ENCODE measurements at places on chromosomes 3 and 15. TPM values are rescaled to one million over a fixed set of nuclear protein-coding genes. Genes with fewer than 3 reads are reported as not detected.

- no peaks in the 10 kb centered on the region for H3K27me3 ChIP-seq
- peak overlapping the region; percentile 94 for H3K4me3 ChIP-seq
- no peak overlapping the region for H3K27ac ChIP-seq
- peaks cover 37% of the 10 kb centered on the region for H3K4me1 ChIP-seq
- H3K36me3 ChIP-seq = no peaks in the 10 kb centered on the region
These were observed 1.4 kb downstream of the LYSMD2 start for GRCh38 chr15:51736069-51736468.

DNA sequence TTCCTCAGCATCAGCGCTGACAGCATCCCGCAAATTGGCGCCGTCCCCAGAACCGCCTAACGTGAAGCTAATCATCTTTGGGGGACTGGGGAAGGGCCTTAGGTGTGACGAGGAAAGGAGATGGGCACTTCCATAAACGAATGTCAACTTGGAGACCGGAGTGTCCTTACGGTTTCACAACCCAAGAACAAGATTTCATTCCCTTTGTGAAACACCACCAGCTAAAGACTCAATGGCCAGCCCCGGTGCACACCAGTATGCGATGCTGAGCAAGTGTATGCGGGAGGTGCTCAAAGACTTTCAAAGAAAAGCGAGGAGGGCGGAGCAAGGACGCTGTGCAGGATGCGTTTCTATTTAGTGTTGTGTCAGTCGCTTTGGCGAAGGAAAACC is 759 bp upstream of the TTBK2 start:
- no peaks in the 10 kb centered on the region for H3K27me3 ChIP-seq
- H3K27ac ChIP-seq = no peak overlapping the region
- no peaks in the 10 kb centered on the region for H3K36me3 ChIP-seq
- DNase-seq = no peak
- peaks cover 21% of the 10 kb centered on the region for H3K4me1 ChIP-seq

LAMB2 gene
- total RNA-seq = 333 TPM

- H3K27me3 ChIP-seq = no peaks in the 10 kb centered on the region
- DNase-seq = no peak
- H3K36me3 ChIP-seq = no peaks in the 10 kb centered on the region
- H3K4me1 ChIP-seq = no peaks in the 10 kb centered on the region
- H3K27ac ChIP-seq = no peak overlapping the region
These were observed 19.5 kb downstream of the AVEN start for GRCh38 chr15:34019369-34019990.

- no peak for DNase-seq
- H3K27me3 ChIP-seq = peaks cover 4% of the 10 kb centered on the region
These were observed 43.4 kb upstream of the AGBL1 start for GRCh38 chr15:86036243-86036642.

DLL4 gene
- 1.9 TPM for total RNA-seq

DNA sequence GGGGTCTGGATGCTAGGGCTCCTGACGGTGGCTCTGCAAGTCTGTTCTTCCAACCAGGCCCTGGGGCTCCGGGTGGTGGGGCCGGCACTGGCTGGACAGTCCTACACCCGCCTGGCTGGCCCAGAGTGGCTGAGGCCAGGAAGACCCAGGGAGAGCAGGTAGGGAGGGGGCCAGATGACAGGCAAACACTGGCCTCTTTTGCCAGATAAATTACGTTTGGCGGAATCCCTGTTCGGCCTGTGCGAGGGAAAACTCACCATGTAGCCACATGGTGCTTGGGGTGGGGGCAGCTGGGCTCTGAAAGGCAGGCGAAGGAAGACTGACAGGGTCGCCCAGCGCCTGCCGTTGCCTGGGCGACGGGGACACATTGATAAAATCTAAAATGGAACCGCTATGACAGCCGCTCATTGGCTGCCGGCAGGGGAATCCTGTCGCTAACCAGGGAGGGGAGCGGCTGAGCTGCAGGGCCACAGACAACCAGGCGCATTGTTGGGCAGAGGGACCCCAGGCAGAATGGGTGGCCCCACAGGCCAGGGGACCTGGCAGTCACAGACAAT is 30.4 kb downstream of the IQSEC1 start:
- no peak overlapping the region for H3K27ac ChIP-seq
- no peak for DNase-seq
- no peak overlapping the region for H3K4me3 ChIP-seq
- H3K36me3 ChIP-seq = no peaks in the 10 kb centered on the region

- no peaks in the 10 kb centered on the region for H3K27me3 ChIP-seq
- no peak for DNase-seq
- no peak overlapping the region for H3K4me3 ChIP-seq
- no peaks in the 10 kb centered on the region for H3K36me3 ChIP-seq
These were observed 58.3 kb upstream of the KY start for GRCh38 chr3:134709076-134709475.

DNA sequence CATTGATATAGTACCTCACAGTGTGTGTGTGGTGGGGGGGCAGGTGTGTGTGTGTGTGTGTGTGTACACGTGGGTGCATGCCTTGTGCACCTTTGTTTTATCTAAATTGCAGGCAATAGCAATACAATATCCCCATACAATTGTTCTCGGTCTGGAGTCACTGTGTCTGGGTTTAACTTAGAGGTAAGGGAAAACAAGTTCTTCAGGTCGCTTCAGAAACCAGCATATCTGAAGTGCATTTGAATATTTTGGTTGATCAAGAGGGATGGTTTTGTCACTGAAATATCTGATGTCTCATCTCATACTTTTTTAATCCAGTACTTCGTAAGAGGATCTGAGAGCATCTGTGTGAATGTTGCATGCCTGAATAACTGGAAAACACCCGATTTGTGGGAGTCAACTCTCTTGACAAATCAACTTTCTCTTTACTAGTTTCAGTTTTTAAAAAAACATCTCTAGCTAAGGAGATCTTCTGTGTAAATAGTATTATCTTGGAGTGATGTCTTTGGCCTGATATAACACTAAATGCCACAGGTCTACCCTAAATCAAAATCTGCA is 206.8 kb upstream of the NR2F2 start:
- no peak overlapping the region for H3K4me3 ChIP-seq
- no peaks in the 10 kb centered on the region for H3K4me1 ChIP-seq
- H3K36me3 ChIP-seq = no peaks in the 10 kb centered on the region
- H3K27me3 ChIP-seq = no peaks in the 10 kb centered on the region

GRCh38 chr15:41581110-41581509 is 22.1 kb downstream of the TYRO3 start:
- peaks cover 7% of the 10 kb centered on the region for H3K4me1 ChIP-seq
- H3K36me3 ChIP-seq = peaks cover 8% of the 10 kb centered on the region
- no peak overlapping the region for H3K4me3 ChIP-seq
- no peak overlapping the region for H3K27ac ChIP-seq
- no peak for DNase-seq

MOBP gene
- total RNA-seq = not detected

GRCh38 chr15:91855684-91856489 is 2.4 kb downstream of the SLCO3A1 start:
- H3K4me1 ChIP-seq = peaks cover 41% of the 10 kb centered on the region
- H3K27ac ChIP-seq = no peak overlapping the region
- H3K27me3 ChIP-seq = no peaks in the 10 kb centered on the region
- DNase-seq = no peak

LINGO1 gene
- 2.7 TPM for total RNA-seq

CCDC39 gene
- total RNA-seq = not detected

GRCh38 chr3:112407888-112408702 is 75.1 kb downstream of the CD200 start:
- H3K4me1 ChIP-seq = no peaks in the 10 kb centered on the region
- H3K27ac ChIP-seq = no peak overlapping the region
- H3K36me3 ChIP-seq = no peaks in the 10 kb centered on the region
- no peak for DNase-seq
- no peaks in the 10 kb centered on the region for H3K27me3 ChIP-seq

- no peaks in the 10 kb centered on the region for H3K27me3 ChIP-seq
- H3K4me3 ChIP-seq = no peak overlapping the region
- no peaks in the 10 kb centered on the region for H3K4me1 ChIP-seq
These were observed 68.9 kb downstream of the RNF13 start for GRCh38 chr3:149881879-149882278.

LIPC gene
- total RNA-seq = 0.26 TPM

GOLGA8Q gene
- not detected for total RNA-seq

- peaks cover 27% of the 10 kb centered on the region for H3K4me1 ChIP-seq
- no peak for DNase-seq
These were observed 14.9 kb downstream of the GRAMD2A start for GRCh38 chr15:72182673-72183072.

DNA sequence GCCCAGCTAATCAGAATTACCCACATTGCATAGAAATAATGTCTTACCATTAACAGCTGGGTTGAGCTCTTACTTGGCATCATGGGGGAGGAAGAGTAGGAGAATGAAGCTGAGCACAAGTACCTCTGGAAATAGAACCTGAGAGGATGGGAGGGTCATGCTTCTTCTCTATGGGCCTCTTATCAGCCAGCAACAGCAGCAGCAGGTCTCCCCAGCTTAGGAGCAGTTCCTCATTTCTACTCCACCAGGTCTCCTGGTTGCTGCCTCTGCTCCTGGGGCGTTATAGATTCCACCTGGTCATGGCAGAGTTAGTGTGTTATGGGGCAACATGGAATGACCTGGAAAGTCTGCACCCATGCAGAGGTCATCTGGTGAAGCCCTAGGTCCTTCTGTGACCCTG is 3.4 kb downstream of the FSD2 start:
- no peak for DNase-seq
- no peak overlapping the region for H3K4me3 ChIP-seq
- no peaks in the 10 kb centered on the region for H3K4me1 ChIP-seq
- H3K27ac ChIP-seq = no peak overlapping the region
- H3K27me3 ChIP-seq = no peaks in the 10 kb centered on the region

- H3K4me1 ChIP-seq = peaks cover 34% of the 10 kb centered on the region
- no peak overlapping the region for H3K27ac ChIP-seq
- no peaks in the 10 kb centered on the region for H3K36me3 ChIP-seq
These were observed 29.2 kb downstream of the EPHB3 start for GRCh38 chr3:184590795-184591194.

Data from suprapubic skin (tissue), 4 donors.